ENCODE measurements at places on chromosomes 5 and 9. TPM values are rescaled to one million over a fixed set of nuclear protein-coding genes. Genes with fewer than 3 reads are reported as not detected.

Gene SPINK7
- not detected for total RNA-seq

Gene NIM1K
- total RNA-seq: 0.11 TPM

Gene TNFSF15
- total RNA-seq: not detected

DNA sequence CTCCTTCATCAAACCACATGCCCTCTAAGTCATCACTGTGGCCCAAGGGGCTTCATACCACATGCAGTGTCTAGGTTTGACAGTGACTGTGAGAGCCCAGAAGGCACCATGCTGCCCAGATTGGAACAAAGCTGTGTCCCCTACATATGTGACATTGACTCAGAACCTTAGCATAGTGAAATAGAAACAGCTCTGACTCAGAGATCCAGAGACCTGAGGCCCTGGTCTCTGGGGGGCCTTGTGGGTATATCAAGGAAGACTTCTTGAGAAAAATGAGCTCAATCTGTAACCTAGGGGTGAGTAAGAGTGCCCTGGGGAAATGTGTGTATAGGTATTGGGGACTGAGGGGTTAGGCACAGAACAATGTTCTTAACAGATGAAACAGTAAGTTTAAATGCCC is 7.1 kb upstream of the ENTREP1 start:
- H3K27ac ChIP-seq: no peak overlapping the region
- no peaks in the 10 kb centered on the region for H3K4me1 ChIP-seq
- DNase-seq: no peak
- H3K36me3 ChIP-seq: no peaks in the 10 kb centered on the region
- no peak overlapping the region for H3K4me3 ChIP-seq
- no peaks in the 10 kb centered on the region for H3K27me3 ChIP-seq

- DNase-seq: peak; percentile 76
- H3K27ac ChIP-seq: no peak overlapping the region
- peak overlapping the region; percentile 84 for H3K4me3 ChIP-seq
- H3K36me3 ChIP-seq: no peaks in the 10 kb centered on the region
Observed at GRCh38 chr9:95874989-95875304, 544 bp upstream of the ERCC6L2 start.

GRCh38 chr9:28938981-28939380 is 1365.7 kb upstream of the C9orf72 start:
- H3K36me3 ChIP-seq: no peaks in the 10 kb centered on the region
- H3K27ac ChIP-seq: no peak overlapping the region

DNA sequence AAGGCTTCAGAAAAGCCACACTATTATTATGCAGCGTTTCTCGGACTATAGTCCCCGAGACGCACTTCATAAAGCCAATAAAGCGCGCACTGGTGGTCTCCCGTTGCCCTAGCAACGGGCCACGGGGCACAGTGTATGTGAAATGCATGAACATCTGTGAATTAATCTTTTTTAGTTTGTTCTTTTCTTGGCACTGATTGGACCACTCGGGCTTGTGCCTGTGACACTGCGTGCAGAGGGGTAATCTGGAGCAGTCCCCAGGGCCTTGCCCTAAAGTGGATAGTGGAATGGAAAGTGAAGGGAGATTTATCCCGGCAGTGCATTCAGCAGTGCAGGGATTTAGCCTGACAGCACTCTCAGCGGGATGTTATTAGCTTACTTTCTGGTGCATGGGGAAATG is 92.1 kb downstream of the TLE4 start:
- H3K4me3 ChIP-seq: no peak overlapping the region
- no peaks in the 10 kb centered on the region for H3K36me3 ChIP-seq
- H3K27ac ChIP-seq: no peak overlapping the region
- DNase-seq: no peak
- no peaks in the 10 kb centered on the region for H3K27me3 ChIP-seq
- H3K4me1 ChIP-seq: no peaks in the 10 kb centered on the region

- H3K36me3 ChIP-seq: no peaks in the 10 kb centered on the region
- no peak overlapping the region for H3K27ac ChIP-seq
- H3K4me3 ChIP-seq: no peak overlapping the region
- DNase-seq: no peak
- H3K4me1 ChIP-seq: no peaks in the 10 kb centered on the region
- H3K27me3 ChIP-seq: no peaks in the 10 kb centered on the region
Observed at GRCh38 chr9:82140471-82140870, 151.9 kb downstream of the SPATA31D1 start.

- DNase-seq: no peak
- H3K36me3 ChIP-seq: no peaks in the 10 kb centered on the region
- H3K27ac ChIP-seq: no peak overlapping the region
- no peaks in the 10 kb centered on the region for H3K27me3 ChIP-seq
- no peaks in the 10 kb centered on the region for H3K4me1 ChIP-seq
- no peak overlapping the region for H3K4me3 ChIP-seq
Observed at GRCh38 chr5:5685737-5686136, 263.3 kb downstream of the ICE1 start.

GRCh38 chr5:157456301-157456700 is 3.7 kb upstream of the NIPAL4 start:
- H3K27ac ChIP-seq: no peak overlapping the region
- no peak overlapping the region for H3K4me3 ChIP-seq
- no peak for DNase-seq
- no peaks in the 10 kb centered on the region for H3K27me3 ChIP-seq
- no peaks in the 10 kb centered on the region for H3K36me3 ChIP-seq

GRCh38 chr9:17528859-17529258 is 50.0 kb upstream of the SH3GL2 start:
- H3K36me3 ChIP-seq: no peaks in the 10 kb centered on the region
- no peak for DNase-seq
- no peaks in the 10 kb centered on the region for H3K27me3 ChIP-seq
- no peaks in the 10 kb centered on the region for H3K4me1 ChIP-seq
- H3K4me3 ChIP-seq: no peak overlapping the region

- no peaks in the 10 kb centered on the region for H3K27me3 ChIP-seq
- H3K4me1 ChIP-seq: no peaks in the 10 kb centered on the region
- H3K4me3 ChIP-seq: no peak overlapping the region
- H3K27ac ChIP-seq: no peak overlapping the region
- H3K36me3 ChIP-seq: no peaks in the 10 kb centered on the region
Observed at GRCh38 chr9:100601216-100601615, 23.3 kb downstream of the CAVIN4 start.

GRCh38 chr9:123687246-123687751 is 242.6 kb downstream of the DENND1A start:
- H3K4me3 ChIP-seq: no peak overlapping the region
- no peak for DNase-seq
- H3K4me1 ChIP-seq: no peaks in the 10 kb centered on the region
- H3K36me3 ChIP-seq: no peaks in the 10 kb centered on the region

- no peaks in the 10 kb centered on the region for H3K4me1 ChIP-seq
- no peak for DNase-seq
- H3K36me3 ChIP-seq: no peaks in the 10 kb centered on the region
- H3K27me3 ChIP-seq: no peaks in the 10 kb centered on the region
Observed at GRCh38 chr5:35162848-35163709, 67.2 kb downstream of the PRLR start.

DNA sequence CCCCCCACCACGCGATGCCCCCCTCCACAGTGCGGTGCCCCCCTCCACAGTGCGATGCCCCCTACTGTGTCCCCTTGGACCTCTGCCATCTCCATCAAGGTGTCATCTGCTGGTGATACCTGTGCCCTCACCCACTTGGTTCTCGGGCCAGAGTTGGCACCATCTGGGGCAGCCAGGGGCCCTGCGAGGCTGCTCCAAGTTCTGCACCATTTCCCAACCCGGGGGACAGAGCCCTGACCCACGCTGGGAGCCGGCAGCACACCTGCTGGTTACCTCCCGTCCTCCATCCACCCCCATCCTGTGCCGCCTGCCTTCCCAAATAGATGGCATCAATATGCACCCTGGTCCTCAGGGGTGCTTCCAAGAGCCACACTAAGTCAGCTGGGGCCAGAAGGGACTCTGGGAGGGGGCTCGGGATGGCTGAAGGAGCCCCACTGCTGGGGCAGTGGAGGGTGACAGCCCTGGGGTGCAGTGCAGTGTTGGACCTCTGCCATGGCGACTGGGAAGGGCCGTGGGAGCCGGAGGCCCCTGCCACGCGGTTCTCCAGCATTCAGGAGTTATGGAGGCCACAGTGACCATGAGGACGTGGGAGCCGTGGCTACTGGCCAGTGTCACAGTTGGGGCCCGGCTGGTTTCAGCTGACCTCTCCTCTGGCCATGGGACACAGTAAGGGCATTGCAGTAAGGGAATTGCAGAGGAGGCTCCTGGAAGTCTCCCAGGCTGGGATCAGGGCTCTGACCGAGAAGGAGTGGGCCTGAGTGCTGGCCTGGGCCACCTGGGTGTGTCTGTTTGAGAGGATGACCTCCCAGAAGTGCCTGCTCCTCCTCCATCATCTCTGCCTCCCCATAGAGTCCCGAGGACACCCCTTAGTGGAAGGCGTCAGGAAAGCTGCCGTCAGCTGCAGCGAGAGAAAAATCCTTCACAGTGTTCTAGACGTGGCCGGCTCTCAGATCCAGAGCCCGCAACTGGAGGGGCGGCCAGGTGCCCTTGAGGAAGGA is 44.2 kb upstream of the NOTCH1 start:
- H3K27ac ChIP-seq: no peak overlapping the region
- H3K27me3 ChIP-seq: no peaks in the 10 kb centered on the region
- no peak overlapping the region for H3K4me3 ChIP-seq
- no peak for DNase-seq

Data from right lobe of liver (tissue), 6 donors.